ENCODE measurements at places on chromosomes 11 and 22.

DNA sequence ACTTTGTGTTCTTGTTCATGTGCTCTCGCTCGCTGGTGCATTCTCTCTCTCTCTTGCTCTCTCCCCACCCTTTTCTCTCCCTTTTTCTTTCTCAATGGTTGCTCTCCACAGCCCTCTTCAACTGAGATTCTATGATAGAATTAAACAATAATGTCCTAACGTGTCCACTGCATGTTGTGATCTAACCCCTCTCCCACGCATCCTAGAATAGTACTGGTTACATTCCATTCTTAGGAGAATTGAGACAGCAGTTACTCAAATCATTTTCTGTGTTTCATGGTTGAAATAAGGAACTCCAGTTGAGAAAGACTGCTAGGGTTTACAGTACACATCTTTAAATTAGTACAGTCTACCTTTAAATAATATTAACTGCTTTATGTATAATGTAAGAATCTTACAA lies 318.1 kb upstream of the PITPNB start:
- no peak for DNase-seq

DNA sequence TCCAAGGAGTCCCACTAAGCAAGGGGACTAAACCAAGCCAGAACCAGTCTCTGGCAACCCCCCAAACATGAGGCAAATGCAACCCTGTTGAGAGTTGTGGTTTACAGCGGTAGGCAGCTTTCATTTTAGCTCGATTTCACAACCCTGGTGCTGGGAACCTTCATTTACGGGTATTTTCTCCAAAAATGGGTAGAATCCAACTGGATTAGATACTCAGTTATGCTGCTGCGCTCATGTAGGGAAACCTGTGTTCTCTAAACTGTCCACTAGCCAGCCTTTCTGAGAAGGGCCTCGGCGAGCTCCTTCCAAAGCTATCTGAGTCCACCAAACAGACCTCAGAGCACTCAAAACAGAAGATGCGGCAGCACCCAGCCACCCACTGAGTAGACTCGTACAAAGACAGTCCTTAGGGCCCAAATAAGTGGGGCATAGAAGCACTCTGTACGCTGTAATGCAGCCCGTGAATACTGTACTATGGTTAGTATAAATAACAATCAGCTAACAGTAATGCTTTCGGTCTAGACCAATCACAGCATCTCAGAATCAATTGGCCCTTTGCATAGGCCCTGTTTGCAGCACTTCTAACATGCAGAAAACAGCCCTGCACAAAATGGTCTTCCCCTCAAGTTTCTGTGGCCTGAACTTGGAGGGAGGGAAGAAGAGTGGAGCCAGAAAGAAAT lies 104.7 kb downstream of the ETS1 start:
- peak; percentile 32 for DNase-seq

DNA sequence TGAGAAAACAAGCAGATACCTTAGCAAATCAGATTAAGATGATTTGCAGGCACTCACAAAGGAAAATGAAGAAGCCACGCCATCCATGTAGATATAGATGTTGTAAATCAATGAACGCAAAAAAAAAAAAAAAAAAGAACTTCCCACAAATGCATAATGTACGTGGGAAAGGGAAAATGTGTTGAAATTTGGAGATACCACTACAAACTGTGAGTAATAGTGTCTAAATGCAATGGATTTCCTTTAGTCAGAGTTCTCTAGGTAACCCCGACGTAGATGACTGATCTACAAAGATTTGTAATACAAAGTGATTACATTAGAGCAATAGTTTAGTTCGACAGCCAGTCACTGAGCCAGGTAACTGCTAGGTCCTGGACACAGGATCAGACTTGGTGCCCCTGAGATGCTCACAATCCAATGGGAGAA lies 783 bp upstream of the ANKRD54 start:
- no peak for DNase-seq

- DNase-seq, result peak; percentile 46
Measured at GRCh38 chr11:126352934-126353801, 2.3 kb upstream of the ST3GAL4 start.

GRCh38 chr11:118007040-118007439 lies 20.8 kb downstream of the IL10RA start:
- no peak for DNase-seq

- no peak for DNase-seq
Measured at GRCh38 chr11:76266286-76267100, 60.2 kb upstream of the WNT11 start.

DNA sequence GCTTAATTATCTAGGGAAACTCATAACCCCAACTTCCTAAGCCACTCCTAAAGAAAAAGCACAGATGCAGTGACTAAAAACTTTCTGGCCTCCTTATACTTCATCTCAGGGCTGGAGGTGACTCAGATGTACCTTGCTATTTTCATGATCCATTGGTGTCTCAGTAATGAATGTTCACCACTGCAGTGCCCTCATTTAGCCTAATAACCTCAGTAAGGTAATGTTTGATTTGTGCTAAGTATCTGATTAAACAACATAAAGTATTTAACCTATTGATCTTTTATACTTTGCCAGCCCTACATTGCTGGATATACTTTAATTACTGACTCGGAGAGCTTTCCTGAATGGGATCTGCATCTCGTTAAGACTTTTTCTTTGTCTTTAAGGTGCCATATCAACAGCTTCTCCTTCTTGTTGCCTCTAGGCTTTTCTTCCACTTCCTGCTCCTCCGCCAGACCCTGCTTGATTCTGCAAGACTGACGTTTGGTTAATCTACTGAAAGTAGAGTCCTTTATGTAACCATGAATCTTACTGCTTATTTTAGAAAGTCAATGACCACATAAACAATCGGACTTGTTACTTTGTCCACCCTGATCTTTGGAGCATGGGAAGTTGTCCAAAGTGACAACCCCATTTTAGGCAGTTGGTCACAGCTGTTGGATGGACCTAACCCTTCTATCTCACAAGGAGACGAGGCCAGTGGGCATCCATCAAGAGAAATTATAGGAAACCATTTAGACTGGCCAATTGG lies 303.0 kb downstream of the ST3GAL4 start:
- no peak for DNase-seq

- no peak for DNase-seq
Measured at GRCh38 chr11:109109571-109110315, 312.2 kb upstream of the C11orf87 start.

GRCh38 chr22:20152464-20152890 lies 1.6 kb upstream of the CCDC188 start:
- no peak for DNase-seq

DNA sequence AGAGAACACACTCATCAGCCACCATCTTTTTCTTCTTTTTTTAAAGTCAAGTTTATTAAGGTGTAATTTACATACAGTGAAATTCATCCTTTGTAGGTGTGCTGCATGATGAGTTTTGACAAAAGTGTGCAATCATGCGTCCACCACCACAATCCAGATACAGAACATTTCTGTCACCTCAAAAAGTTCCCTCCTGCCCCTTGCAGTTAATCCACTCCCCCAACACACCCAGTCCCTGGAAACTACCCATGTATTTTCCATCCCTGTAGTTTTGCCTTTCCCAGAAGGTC lies 126.7 kb downstream of the HIPK3 start:
- DNase-seq, result no peak

- no peak for DNase-seq
Measured at GRCh38 chr11:24373516-24373915, 123.3 kb upstream of the LUZP2 start.

DNA sequence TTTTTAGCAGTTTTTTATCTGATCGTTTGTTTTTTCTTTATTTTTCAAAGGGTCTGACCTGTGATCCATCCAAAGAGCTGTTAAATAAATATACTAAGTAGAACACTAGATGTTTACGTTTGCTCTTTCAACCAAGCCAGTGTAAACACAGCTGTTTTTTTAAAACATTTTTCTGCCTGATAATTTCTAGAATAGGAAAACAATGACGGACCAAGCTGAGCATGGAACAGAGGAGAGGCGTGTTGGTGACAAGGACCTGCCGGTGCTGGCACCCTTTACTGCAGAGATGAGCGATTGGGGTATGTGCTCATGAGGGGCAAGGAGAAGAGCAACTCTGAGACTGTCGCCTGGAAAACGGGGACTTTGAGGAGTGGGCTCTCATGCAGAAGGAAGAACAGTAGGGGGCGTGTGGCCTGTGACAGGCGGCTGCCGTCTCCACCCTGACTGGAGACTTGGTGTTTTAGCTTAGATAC lies 28.6 kb upstream of the PANX2 start:
- no peak for DNase-seq

Measured in GM20000 (cell line).